ENCODE measurements at places on chromosomes 11 and 22.

DNA sequence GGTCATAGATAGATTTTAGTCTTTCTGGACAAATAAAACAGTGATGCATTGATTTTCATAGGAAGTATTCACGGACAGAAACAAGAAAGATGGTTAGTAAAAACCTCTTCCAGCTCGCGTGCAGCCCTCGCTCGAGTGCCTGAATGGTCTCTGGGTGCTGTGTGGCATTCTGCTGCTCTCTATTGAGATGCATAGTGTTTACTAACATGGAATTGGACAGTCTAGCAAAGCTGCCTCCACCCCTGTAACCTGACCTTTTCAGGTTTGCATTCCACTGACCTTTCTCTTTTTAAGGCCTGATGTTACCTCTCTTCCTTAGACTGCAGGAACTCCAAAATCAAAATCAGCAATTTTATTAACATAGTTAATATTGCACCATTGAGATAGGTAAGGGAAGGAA is 643.4 kb downstream of the JRKL start:
- H3K27me3 ChIP-seq, result no peaks in the 10 kb centered on the region
- H3K4me3 ChIP-seq, result no peak overlapping the region

DNA sequence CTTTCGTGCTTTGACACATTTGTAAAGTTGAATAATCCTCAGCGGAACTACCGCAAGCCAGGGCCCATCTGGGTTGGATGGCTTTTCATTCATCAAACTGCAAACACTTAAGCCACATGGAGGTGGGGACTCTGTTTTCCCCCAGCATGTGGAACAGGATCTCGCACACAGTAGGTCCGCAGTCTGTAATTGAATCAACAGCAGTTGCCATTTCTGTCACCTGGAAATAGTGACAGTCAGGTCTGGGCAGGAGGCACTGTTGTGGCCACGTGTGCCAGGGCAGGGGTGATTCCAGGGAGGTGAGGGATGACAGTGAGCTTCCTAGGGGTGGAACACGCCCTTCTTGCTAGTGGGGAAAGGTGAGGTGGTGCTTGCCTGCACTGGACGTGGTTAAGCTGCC is 50.7 kb upstream of the ANO1 start:
- peaks cover 5% of the 10 kb centered on the region for H3K27me3 ChIP-seq
- no peak for DNase-seq
- H3K4me3 ChIP-seq, result no peak overlapping the region
- no peaks in the 10 kb centered on the region for H3K36me3 ChIP-seq
- no peak overlapping the region for H3K27ac ChIP-seq

GRCh38 chr11:130531061-130531460 is 82.6 kb downstream of the ADAMTS15 start:
- H3K4me3 ChIP-seq, result no peak overlapping the region
- no peaks in the 10 kb centered on the region for H3K36me3 ChIP-seq

GRCh38 chr22:37665487-37665886 is 7.0 kb downstream of the PDXP start:
- H3K36me3 ChIP-seq, result peaks cover 60% of the 10 kb centered on the region
- no peak overlapping the region for H3K4me3 ChIP-seq
- peaks cover 30% of the 10 kb centered on the region for H3K4me1 ChIP-seq

GRCh38 chr11:64858467-64859263 is 14.2 kb upstream of the CDC42BPG start:
- H3K4me1 ChIP-seq, result peaks cover 91% of the 10 kb centered on the region
- peak overlapping the region; percentile 98 for H3K27ac ChIP-seq
- peaks cover 78% of the 10 kb centered on the region for H3K36me3 ChIP-seq

DNA sequence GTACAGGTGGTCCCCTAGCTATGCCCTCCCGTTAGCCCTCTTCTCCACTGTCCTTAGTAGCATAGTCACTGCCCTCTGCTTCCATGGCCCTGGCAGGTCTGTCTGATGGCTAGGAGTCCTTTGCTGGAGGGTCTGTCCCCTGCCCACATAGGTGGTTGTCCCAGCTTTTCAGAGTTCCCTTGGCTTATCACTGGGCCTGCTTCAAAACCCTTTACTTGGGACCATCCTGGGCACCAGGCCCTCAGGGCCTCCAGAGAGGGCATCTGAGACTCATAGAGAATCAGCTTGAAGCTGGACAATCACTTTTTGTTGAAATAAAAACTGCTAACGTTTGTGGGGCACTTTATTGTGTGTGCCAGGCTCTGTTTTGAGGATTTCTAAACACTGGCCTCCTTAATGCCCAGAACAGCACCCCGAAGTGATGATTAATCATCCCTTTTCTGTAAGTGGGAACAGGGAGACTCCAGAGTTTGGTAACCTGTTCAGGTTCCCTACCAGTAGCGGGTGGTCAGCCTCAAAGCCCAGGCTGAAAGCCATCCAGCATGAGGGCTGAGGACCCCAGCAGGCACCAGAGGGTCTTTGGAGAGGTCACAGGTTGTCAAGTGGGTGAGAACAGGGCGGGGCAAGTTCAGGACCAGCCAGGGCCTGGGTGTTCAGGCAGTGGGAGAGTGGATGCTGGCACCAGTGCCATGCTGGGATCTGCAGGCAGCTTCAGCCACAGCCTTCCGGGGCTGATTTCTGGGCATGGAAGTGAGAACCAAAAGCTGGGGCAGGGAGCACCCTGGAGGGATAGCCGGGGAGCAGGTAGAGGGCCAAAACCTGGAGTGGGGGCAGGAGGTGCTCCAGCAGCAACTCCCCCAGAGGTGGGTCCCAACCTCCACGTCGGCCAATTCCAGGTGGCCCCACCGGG is 495 bp upstream of the KCNK4 start:
- H3K27ac ChIP-seq, result no peak overlapping the region
- H3K4me1 ChIP-seq, result peaks cover 13% of the 10 kb centered on the region
- no peak overlapping the region for H3K4me3 ChIP-seq
- H3K36me3 ChIP-seq, result no peaks in the 10 kb centered on the region
- H3K27me3 ChIP-seq, result peaks cover 43% of the 10 kb centered on the region
- no peak for DNase-seq

GRCh38 chr11:111344032-111344431 is 35.0 kb downstream of the POU2AF1 start:
- peaks cover 5% of the 10 kb centered on the region for H3K27me3 ChIP-seq
- no peaks in the 10 kb centered on the region for H3K36me3 ChIP-seq
- no peak overlapping the region for H3K4me3 ChIP-seq
- DNase-seq, result no peak

- peaks cover 22% of the 10 kb centered on the region for H3K4me1 ChIP-seq
- no peak overlapping the region for H3K4me3 ChIP-seq
- peaks cover 48% of the 10 kb centered on the region for H3K36me3 ChIP-seq
- no peak for DNase-seq
Measured at GRCh38 chr11:68042219-68043028, 3.6 kb downstream of the TCIRG1 start.

GRCh38 chr11:79101656-79102055 is 339.2 kb downstream of the TENM4 start:
- no peaks in the 10 kb centered on the region for H3K4me1 ChIP-seq
- H3K4me3 ChIP-seq, result no peak overlapping the region
- no peak overlapping the region for H3K27ac ChIP-seq
- peaks cover 13% of the 10 kb centered on the region for H3K27me3 ChIP-seq
- no peak for DNase-seq
- no peaks in the 10 kb centered on the region for H3K36me3 ChIP-seq

- H3K4me1 ChIP-seq, result peaks cover 13% of the 10 kb centered on the region
- DNase-seq, result no peak
- no peak overlapping the region for H3K27ac ChIP-seq
Measured at GRCh38 chr11:86156397-86156955, 87.6 kb upstream of the PICALM start.

DNA sequence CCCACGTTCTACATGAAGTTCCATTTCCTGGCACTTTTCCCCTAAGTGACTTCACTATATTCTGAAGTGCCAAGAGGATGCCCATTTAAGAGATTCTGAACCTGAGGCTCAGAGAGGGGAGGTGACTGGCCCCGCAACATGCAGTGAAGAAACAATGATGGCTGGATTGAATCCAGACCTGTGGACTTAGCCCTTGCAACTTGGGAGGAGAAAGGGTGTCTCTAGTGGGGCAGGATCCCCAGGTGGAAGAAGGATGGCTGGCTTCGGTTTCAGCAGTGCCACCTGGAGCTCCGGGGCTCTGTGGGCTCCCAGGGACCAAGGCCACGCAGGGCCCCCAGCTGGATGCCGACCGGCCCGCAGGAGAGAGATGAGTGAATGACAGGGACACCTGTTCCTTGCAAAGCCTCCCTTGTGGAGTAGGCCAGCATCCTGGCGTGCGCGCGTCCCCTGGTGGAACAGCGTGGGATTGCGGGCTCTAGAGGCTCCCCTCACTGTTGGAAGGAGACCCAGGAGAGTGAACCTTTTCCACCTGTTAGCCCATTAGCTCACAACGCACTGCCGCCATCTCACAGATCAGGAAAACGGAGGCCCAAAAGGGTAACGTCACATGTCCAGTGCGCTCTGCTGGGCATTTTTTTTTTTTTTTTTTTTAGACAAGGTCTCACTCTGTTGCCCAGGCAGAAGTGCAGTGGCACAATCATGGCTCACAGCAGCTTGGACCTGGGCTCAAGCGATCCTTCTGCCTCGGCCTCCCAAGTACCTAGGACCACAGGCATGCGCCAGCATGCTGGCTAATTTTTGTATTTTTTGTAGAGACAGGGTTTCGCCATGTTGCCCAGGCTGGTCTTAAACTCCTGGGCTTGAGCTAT is 104.7 kb downstream of the KIAA1671 start:
- H3K4me3 ChIP-seq, result no peak overlapping the region
- H3K27ac ChIP-seq, result no peak overlapping the region
- peaks cover 78% of the 10 kb centered on the region for H3K4me1 ChIP-seq
- H3K36me3 ChIP-seq, result no peaks in the 10 kb centered on the region
- DNase-seq, result peak; percentile 89

DNA sequence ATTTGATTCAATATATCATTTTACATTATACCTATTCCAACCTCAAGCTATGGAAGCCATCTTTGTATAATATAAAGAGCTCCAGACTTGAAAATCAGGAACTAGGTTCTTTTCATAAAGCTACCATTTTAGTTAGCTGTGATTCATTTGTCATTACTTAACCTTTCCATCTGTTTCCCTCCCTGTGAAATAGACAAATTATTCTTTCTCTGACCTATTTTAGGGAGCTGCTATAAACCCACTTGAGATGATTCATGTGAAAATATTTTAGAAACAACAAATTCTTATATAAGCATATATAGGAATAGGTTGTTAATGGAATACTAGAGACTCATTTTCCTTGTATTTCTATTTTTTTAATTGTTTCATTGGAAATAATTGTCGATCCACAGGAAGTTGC is 1012.1 kb downstream of the OPCML start:
- no peaks in the 10 kb centered on the region for H3K27me3 ChIP-seq
- H3K4me3 ChIP-seq, result no peak overlapping the region
- H3K27ac ChIP-seq, result no peak overlapping the region
- DNase-seq, result no peak
- no peaks in the 10 kb centered on the region for H3K36me3 ChIP-seq
- no peaks in the 10 kb centered on the region for H3K4me1 ChIP-seq

- H3K27ac ChIP-seq, result no peak overlapping the region
- H3K4me1 ChIP-seq, result peaks cover 90% of the 10 kb centered on the region
- DNase-seq, result no peak
- peaks cover 2% of the 10 kb centered on the region for H3K36me3 ChIP-seq
- H3K4me3 ChIP-seq, result no peak overlapping the region
Measured at GRCh38 chr22:43004362-43005035, 10.4 kb downstream of the PACSIN2 start.

- no peaks in the 10 kb centered on the region for H3K4me1 ChIP-seq
- H3K4me3 ChIP-seq, result no peak overlapping the region
- no peak for DNase-seq
- H3K27ac ChIP-seq, result no peak overlapping the region
- H3K27me3 ChIP-seq, result peaks cover 11% of the 10 kb centered on the region
- no peaks in the 10 kb centered on the region for H3K36me3 ChIP-seq
Measured at GRCh38 chr11:130580372-130580771, 131.9 kb downstream of the ADAMTS15 start.

- no peaks in the 10 kb centered on the region for H3K36me3 ChIP-seq
- H3K4me1 ChIP-seq, result no peaks in the 10 kb centered on the region
- no peak overlapping the region for H3K4me3 ChIP-seq
- no peak for DNase-seq
- H3K27me3 ChIP-seq, result peaks cover 3% of the 10 kb centered on the region
Measured at GRCh38 chr11:126748100-126748791, 252.3 kb downstream of the KIRREL3 start.

DNA sequence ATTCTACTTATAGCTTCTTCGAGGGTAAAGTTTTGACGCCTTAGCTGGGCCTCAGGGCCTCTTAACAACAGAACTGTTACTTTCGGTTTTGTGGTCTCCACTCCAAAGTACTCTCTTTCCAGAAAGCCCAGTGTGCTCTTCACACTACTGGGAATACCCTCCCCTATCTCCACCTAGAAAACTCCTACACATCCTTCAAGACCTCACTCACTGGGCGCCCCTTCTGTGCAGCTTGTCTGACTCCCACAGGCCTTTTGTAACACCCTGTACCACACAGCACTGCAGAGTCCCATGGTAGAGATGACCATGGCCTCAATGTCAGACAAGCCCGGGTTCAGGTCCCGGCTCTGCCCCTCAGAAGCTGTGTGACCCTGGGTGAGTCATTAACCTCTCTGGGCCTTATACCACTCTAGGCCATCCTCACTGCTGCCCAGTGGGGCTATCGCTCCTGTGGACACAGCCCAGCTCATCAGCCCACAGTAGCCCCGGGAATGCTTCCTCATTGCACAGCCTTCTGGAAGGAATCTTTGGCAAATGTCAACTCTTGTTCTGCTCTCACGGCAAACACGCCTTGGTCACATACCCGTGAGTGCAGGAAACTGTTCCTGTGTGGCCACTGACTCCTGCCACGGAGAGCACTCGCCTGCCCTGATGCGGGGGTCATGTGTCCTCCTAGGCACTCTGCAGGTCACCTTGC is 51.4 kb downstream of the SHISAL1 start:
- no peak overlapping the region for H3K4me3 ChIP-seq
- no peaks in the 10 kb centered on the region for H3K27me3 ChIP-seq
- no peaks in the 10 kb centered on the region for H3K4me1 ChIP-seq
- no peaks in the 10 kb centered on the region for H3K36me3 ChIP-seq

GRCh38 chr11:44851496-44851895 is 99.2 kb downstream of the TP53I11 start:
- H3K27ac ChIP-seq, result no peak overlapping the region
- no peak for DNase-seq
- H3K4me1 ChIP-seq, result peaks cover 22% of the 10 kb centered on the region

GRCh38 chr22:41308054-41308453 is 6.7 kb downstream of the ZC3H7B start:
- no peak overlapping the region for H3K4me3 ChIP-seq
- H3K27ac ChIP-seq, result peak overlapping the region; percentile 68
- H3K27me3 ChIP-seq, result no peaks in the 10 kb centered on the region

DNA sequence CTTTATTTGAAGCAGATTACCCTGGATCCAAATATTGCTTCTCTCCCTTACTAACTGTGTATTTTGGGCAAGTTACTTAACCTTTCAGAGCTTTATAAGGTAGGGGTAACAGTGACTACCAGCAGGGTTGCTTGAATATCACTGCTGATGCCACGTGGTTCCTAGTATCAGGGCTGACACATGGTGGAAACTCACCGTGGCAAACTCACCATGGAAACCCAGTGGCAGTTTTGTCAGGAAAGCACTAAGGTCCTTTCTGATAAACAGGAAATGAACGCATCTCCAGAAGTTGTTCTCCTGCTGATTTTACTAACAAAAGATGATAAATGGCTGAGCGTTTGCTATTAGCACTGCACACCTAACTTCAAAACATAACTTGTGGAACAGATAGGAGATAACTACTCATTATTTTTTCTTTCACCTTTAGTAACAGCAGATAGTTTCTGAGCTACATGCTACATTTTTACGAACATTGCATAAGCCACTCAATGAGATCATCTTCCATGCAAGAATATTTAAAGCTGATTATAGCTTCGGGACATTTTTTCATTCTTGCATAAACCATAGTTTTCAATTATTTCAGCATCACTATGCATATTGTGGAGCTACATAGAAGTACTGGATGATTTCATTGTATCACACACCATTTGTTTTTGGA is 59.7 kb upstream of the RAG2 start:
- no peaks in the 10 kb centered on the region for H3K4me1 ChIP-seq
- H3K36me3 ChIP-seq, result no peaks in the 10 kb centered on the region
- H3K4me3 ChIP-seq, result no peak overlapping the region
- no peak for DNase-seq
- no peak overlapping the region for H3K27ac ChIP-seq
